ENCODE measurements at places on chromosomes 4 and X.

DNA sequence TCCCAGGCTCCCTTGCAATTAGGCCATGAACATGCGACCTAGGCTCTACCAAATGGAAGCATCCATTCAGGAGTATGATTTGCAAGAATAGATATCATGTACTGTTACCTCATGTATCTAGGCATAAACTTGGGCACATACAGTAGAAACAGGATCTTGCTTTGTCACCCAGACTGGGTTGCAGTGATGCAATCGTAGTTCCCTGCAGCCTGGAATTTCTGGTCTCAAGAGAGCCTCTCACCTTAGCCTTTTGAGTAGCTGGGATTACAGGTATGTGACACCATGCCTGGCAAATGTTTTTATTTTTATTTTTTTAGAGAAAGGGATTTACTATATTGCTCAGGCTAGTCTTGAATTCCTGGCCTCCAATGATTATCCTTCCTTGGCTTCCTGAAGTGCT, 994.2 kb downstream of the ADGRL3 start:
- no peak overlapping the region for H3K27ac ChIP-seq
- H3K4me3 ChIP-seq = no peak overlapping the region
- no peaks in the 10 kb centered on the region for H3K36me3 ChIP-seq
- H3K27me3 ChIP-seq = no peaks in the 10 kb centered on the region
- H3K4me1 ChIP-seq = no peaks in the 10 kb centered on the region
- DNase-seq = no peak

DNA sequence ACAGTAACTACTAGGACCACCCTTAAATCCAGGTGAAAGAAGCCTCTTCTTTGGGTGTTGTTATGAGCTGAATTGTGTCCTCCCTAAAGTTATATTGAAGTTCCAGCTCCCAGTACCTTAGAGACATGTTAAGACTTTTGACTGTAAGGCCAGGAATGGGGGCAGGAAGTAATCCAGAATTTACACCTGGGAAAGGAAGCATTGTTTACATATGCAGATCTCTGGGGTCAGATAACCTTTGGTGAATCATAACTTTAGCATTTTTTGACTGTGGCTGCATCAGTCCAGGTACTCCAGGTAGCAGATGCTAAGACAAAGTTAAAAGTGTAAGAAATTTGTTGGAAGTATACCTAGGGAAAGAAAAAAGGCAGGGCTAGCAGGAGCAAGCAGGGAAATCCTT, 104.9 kb upstream of the CENPE start:
- H3K4me1 ChIP-seq = peaks cover 3% of the 10 kb centered on the region
- H3K27me3 ChIP-seq = no peaks in the 10 kb centered on the region
- H3K4me3 ChIP-seq = no peak overlapping the region
- no peak overlapping the region for H3K27ac ChIP-seq
- DNase-seq = no peak

- H3K4me3 ChIP-seq = no peak overlapping the region
- H3K27ac ChIP-seq = peak overlapping the region; percentile 47
- no peaks in the 10 kb centered on the region for H3K36me3 ChIP-seq
- peaks cover 3% of the 10 kb centered on the region for H3K4me1 ChIP-seq
- no peaks in the 10 kb centered on the region for H3K27me3 ChIP-seq
- DNase-seq = no peak
Measured at GRCh38 chr4:119337010-119337409, 15.1 kb upstream of the FABP2 start.

- H3K27me3 ChIP-seq = no peaks in the 10 kb centered on the region
- peak; percentile 66 for DNase-seq
- no peaks in the 10 kb centered on the region for H3K4me1 ChIP-seq
- peak overlapping the region; percentile 86 for H3K27ac ChIP-seq
- no peaks in the 10 kb centered on the region for H3K36me3 ChIP-seq
Measured at GRCh38 chrX:103215425-103215991, 600 bp downstream of the BEX4 start.

DNA sequence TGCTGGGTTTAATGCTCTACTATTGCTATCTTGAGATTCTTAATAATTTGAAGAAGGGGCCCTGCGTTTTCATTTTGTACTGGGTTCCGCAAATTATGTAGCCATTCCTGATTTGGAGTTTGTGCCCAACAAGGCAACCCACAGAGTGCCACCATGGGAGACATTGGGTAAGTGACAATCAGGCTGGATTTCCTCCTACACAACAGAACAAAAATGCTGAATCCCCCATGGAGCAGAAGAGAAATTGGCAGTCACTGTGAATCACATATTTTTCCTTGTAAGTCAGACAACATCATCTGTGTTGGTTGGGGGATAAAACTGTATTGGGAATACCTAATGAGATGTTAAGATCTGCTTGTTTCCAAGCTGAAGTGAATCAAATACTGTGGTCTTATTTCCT, 80.9 kb downstream of the CNGA2 start:
- no peaks in the 10 kb centered on the region for H3K27me3 ChIP-seq
- no peak for DNase-seq
- H3K4me1 ChIP-seq = no peaks in the 10 kb centered on the region
- no peak overlapping the region for H3K27ac ChIP-seq
- no peaks in the 10 kb centered on the region for H3K36me3 ChIP-seq

- H3K27ac ChIP-seq = no peak overlapping the region
- no peaks in the 10 kb centered on the region for H3K4me1 ChIP-seq
- H3K4me3 ChIP-seq = no peak overlapping the region
- H3K36me3 ChIP-seq = no peaks in the 10 kb centered on the region
- H3K27me3 ChIP-seq = no peaks in the 10 kb centered on the region
- DNase-seq = no peak
Measured at GRCh38 chr4:72743078-72743477, 174.1 kb upstream of the ADAMTS3 start.

DNA sequence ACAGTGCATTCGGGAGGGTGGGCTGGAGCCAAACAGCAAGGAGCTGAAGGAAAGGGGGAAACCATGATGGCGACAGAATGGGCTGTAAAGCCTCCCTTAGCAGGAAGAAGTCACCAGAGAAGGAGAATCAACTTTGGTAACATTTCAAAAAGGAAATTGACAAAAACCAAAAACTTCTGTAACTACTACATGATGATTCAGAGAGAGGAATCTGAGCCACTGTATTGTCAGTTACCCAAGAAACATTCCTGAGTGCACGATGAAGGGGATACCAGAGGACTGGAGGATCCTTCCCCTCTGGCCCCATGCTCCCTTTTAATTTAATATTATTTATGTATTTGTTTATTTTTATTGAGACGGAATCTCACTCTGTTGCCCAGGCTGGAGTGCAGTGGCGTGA, 26.3 kb downstream of the PDHA1 start:
- DNase-seq = no peak
- no peaks in the 10 kb centered on the region for H3K4me1 ChIP-seq
- no peaks in the 10 kb centered on the region for H3K36me3 ChIP-seq
- H3K27ac ChIP-seq = no peak overlapping the region
- H3K4me3 ChIP-seq = no peak overlapping the region

- H3K27me3 ChIP-seq = no peaks in the 10 kb centered on the region
- H3K4me3 ChIP-seq = no peak overlapping the region
- DNase-seq = no peak
- H3K36me3 ChIP-seq = no peaks in the 10 kb centered on the region
Measured at GRCh38 chr4:25978327-25978726, 64.3 kb downstream of the SMIM20 start.

DNA sequence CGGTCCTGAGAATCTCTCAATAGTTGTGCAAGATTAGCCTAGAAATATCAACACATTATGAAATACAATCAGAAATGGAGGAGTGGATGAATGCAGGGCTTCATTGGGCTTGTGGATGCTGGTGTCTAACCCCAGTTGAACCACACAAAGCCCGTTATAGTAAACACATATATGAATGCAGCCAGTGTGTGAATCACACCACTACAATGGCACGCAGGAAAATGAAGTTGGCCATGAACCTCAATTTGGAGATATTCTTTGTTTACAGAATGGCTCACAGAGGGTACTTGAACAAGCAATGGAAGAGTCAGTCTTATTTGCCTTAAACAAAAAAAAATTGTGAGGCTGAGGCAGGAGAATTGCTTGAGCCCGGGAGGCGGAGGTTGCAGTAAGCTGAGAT, 57.8 kb downstream of the SOD3 start:
- no peaks in the 10 kb centered on the region for H3K36me3 ChIP-seq
- H3K4me3 ChIP-seq = no peak overlapping the region
- H3K4me1 ChIP-seq = peaks cover 5% of the 10 kb centered on the region
- H3K27ac ChIP-seq = no peak overlapping the region
- no peaks in the 10 kb centered on the region for H3K27me3 ChIP-seq

DNA sequence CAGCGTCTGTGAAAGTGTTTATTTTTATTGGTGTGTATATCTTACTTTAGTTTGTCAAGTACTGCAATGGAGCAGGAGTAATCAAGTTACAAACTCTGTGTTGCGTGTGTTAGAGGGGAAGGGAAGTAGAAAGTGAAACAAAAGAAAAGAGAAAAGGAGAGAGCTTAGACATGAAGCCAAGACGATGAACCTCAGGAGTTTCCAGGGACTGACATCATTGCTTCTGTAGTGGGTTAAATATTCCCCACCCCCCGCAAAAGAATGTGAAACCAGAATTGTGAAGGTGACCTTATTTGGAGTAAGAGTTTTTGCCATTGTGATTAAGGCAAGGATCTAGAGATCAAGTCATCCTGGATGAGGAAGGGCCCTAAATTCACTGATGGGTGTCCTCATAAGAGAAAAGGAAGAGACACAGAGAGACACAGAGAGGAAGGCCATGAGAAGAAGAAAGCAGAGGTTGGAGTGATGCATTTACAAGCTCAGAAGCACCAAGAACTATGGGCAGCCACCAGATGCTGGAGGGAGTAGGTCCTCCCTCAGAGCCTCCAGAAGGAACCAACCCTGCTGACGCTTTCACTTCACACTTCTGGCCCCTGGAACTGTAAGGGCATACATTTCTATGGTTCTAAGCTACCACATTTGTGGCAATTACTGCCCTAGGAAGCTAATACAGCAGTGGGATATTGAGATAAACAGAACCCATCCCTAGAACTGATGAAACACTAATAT, 173.6 kb upstream of the SFRP2 start:
- H3K27ac ChIP-seq = no peak overlapping the region
- no peak overlapping the region for H3K4me3 ChIP-seq
- H3K36me3 ChIP-seq = no peaks in the 10 kb centered on the region
- no peak for DNase-seq

- H3K27me3 ChIP-seq = no peaks in the 10 kb centered on the region
- DNase-seq = no peak
- H3K36me3 ChIP-seq = peaks cover 10% of the 10 kb centered on the region
- no peak overlapping the region for H3K4me3 ChIP-seq
- no peak overlapping the region for H3K27ac ChIP-seq
Measured at GRCh38 chr4:6280365-6280996, 10.8 kb downstream of the WFS1 start.

- no peak overlapping the region for H3K27ac ChIP-seq
- H3K4me3 ChIP-seq = no peak overlapping the region
- no peaks in the 10 kb centered on the region for H3K27me3 ChIP-seq
- H3K4me1 ChIP-seq = no peaks in the 10 kb centered on the region
- H3K36me3 ChIP-seq = no peaks in the 10 kb centered on the region
Measured at GRCh38 chrX:68953331-68953730, 124.5 kb downstream of the EFNB1 start.

- peaks cover 27% of the 10 kb centered on the region for H3K27me3 ChIP-seq
- H3K4me1 ChIP-seq = peaks cover 12% of the 10 kb centered on the region
- no peak overlapping the region for H3K27ac ChIP-seq
- H3K4me3 ChIP-seq = no peak overlapping the region
- no peaks in the 10 kb centered on the region for H3K36me3 ChIP-seq
Measured at GRCh38 chr4:174222266-174222872, 61.1 kb downstream of the FBXO8 start.

DNA sequence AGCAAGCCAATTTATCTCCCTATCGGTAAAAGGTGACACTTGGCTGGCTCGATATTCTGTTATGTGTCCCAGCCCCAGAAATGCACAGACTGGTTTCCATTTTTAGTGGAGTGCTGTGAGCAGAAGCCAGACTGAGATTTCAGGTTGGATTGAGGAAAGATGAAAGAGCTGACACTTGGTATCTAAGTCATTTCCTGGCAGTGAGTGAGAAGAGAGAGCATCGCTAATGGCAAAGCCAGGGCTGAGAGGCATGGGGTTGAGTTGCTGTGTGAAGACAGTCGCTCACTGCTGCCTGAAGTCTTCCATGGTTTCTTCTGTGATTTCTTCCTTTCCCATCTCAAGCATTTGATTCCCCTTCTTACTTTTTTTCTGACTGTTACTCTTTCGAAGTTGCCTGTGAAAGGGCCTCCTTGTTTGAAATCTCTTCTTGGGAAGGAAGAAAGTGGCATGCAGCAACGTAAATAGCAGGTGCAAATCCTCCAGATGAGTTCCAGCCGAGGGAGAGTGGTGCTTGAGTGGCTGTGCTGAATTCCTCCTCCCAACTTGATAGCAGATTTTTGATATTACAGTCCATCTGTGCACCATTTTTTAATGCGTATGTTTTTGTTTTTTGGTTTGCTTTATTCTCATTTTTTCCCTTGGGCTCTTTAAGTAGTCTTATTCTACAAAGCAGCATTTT, 109.2 kb upstream of the LIMCH1 start:
- peak overlapping the region; percentile 79 for H3K27ac ChIP-seq
- no peaks in the 10 kb centered on the region for H3K36me3 ChIP-seq
- H3K27me3 ChIP-seq = no peaks in the 10 kb centered on the region
- H3K4me1 ChIP-seq = peaks cover 81% of the 10 kb centered on the region
- no peak overlapping the region for H3K4me3 ChIP-seq

DNA sequence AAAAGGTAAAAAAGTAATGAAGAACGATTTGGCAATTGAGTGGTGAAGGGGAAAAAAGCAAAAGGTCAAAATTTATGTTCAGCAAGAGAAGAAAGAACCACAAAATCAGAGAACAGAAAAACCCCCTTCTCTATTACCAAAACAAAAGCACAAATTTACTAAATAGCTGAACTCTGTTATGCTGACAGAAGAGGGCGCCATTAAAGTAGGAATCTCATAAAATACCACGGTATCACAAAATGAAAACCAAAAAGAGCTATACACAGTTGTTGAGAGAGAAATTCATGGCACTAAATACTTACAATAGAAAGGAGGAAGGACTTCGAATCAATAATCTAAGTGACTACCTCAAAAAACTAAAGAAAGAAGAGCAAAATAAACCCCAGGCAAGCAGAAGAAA, 69.6 kb upstream of the CXorf66 start:
- no peaks in the 10 kb centered on the region for H3K4me1 ChIP-seq
- no peaks in the 10 kb centered on the region for H3K27me3 ChIP-seq
- no peak overlapping the region for H3K4me3 ChIP-seq
- DNase-seq = no peak
- H3K27ac ChIP-seq = no peak overlapping the region

GRCh38 chrX:37717708-37718107, 32.1 kb downstream of the XK start:
- H3K4me1 ChIP-seq = no peaks in the 10 kb centered on the region
- no peak for DNase-seq
- H3K27me3 ChIP-seq = no peaks in the 10 kb centered on the region
- H3K36me3 ChIP-seq = no peaks in the 10 kb centered on the region

GRCh38 chr4:3465698-3466671, 2.9 kb downstream of the DOK7 start:
- H3K4me1 ChIP-seq = peaks cover 5% of the 10 kb centered on the region
- H3K27ac ChIP-seq = no peak overlapping the region
- no peaks in the 10 kb centered on the region for H3K36me3 ChIP-seq
